Muscle of leg (tissue), 16 donors: ENCODE measurements at places on chromosomes 16 and 17. TPM values are rescaled to one million over a fixed set of nuclear protein-coding genes. Genes with fewer than 3 reads are reported as not detected.

SMIM5 gene
- polyA plus RNA-seq = 4.8 TPM

ABR gene
- 58.3 TPM for polyA plus RNA-seq

CACNG3 gene
- not detected for polyA plus RNA-seq

COPZ2 gene
- 56.3 TPM for polyA plus RNA-seq

KCNH4 gene
- not detected for polyA plus RNA-seq

CDRT15L2 gene
- not detected for polyA plus RNA-seq

GSE1 gene
- polyA plus RNA-seq = 47.3 TPM

STX1B gene
- polyA plus RNA-seq = 1.3 TPM

PLLP gene
- 5.4 TPM for polyA plus RNA-seq

KRT25 gene
- polyA plus RNA-seq = not detected

TK1 gene
- polyA plus RNA-seq = 27.5 TPM

C17orf50 gene
- polyA plus RNA-seq = not detected

IL34 gene
- polyA plus RNA-seq = 6.7 TPM

C16orf46 gene
- 0.27 TPM for polyA plus RNA-seq

KRT27 gene
- not detected for polyA plus RNA-seq

JUP gene
- polyA plus RNA-seq = 27.6 TPM

PLA2G10 gene
- polyA plus RNA-seq = 0.50 TPM

ABCC12 gene
- polyA plus RNA-seq = 0.60 TPM

PRR29 gene
- 4.0 TPM for polyA plus RNA-seq

KRTAP16-1 gene
- not detected for polyA plus RNA-seq
